ENCODE measurements at places on chromosomes 1 and 21.

DNA sequence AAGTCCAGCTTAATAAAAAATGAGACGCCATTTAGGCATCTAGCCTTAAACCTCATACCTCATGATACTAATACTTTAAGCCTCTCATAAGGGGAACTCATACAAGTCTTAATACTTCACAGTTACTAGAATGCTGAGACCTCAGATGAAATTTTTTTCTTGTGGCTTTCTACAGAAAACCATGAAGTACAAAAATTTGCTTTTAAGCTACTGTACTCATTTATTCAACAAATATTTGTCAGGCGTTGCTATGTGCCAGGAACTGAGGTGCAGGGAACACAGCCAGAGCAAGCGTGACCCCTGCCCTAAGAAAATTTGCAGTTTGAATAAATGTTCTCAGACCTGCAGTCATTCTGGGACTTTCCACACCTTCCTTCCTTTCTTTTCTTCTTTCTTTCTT is 150.6 kb downstream of the MRPL39 start:
- peak; percentile 3 for DNase-seq

DNA sequence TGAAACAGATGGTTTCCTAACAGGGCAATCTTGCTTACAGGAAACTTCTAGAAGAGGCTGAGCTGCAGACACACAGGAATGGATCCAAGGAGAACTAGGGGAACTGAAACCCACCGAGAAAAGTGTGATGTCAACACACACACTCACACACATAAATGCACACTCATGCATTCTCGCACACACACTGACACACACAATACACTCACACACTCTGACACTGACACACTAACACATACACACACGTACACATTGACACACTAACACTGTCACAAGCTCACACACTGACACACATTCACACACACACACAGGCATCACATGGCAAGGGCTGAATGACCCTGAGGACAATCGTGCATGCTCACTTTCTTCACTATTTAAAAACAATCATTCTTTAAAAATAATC is 142.7 kb downstream of the NPHP4 start:
- no peak for DNase-seq

GRCh38 chr1:247165674-247166073 is 6.1 kb downstream of the ZNF124 start:
- DNase-seq, result no peak

GRCh38 chr1:167152192-167152876 is 58.5 kb downstream of the STYXL2 start:
- no peak for DNase-seq

GRCh38 chr21:29394051-29394450 is 95.3 kb downstream of the BACH1 start:
- DNase-seq, result no peak

DNA sequence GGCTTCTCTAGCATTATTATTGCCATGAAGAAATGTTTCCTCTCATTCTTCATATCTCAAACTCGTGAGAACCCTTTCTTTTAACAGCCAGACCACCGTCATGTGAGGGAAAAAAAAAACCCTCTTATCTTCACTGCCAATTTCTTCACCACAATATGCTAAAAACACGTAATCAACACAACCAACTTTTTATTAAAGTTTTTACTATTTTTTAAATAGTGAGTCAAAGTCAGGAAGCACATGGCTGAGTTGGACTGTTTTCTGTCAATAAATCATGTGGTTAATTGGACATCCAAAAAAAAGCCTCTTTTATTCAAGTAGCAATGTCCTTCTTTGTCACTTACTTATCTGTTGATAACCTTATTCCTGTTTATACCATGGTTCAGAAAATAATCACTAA is 55.9 kb upstream of the SAMD13 start:
- DNase-seq, result no peak

DNA sequence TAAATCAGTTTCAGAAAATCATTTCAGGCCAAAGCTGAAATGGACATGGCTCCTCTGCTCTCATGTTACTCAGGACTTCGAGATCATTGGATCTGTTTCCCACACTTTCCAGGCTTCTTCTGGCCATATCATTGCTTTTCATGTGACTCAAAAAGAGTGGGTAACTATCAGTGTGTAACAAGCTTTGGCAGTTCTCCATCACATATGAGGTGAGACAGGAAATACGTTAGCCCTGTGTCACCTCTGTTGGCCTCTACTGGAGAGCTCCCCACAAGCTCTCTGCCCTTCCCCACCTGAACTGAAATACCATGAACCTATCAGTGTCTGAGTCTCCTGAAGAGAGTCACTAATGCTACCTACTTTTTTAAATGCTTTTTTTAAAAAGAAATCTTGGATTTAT is 128.2 kb downstream of the LBR start:
- DNase-seq, result no peak

DNA sequence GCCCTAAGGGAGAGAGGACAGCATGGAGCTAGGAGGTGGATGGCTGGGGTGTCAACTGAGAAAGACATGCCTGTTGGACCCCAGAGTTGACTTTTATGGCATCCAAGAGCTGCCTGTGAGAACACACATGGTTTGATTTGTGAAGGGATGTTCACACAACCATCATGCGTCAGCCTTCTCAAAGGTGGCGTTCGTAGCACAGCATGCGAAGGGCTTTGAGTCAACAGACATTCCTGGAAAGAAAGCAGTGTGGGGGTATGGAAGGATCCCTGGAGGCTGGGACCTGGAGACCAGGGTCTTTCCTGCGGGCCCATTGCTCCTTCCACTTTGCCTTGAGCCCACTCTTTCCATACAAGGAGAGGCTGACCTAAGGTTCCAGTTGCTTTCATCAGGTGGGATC is 6.4 kb upstream of the WNT3A start:
- DNase-seq, result no peak

DNA sequence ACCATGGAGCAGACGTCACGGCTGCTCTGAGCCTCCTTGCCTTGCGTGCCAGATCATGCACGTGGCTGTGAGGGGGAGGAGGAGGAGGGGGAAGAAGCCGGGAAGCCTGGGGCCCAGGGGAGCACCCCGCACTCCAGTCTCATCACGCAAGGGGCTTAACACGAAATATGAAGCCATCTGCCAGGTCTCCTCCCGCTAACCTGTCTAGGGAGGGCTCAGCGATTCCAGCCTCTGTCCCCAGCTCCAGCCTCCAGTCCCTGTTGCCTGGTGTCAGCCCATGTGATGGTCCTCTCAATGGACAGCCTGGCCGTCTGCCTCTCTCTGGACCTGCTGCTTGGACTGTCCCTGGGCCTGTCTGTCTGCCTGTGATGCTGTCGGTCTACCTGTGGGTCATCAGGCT is 22.5 kb upstream of the C1QA start:
- DNase-seq, result no peak

DNA sequence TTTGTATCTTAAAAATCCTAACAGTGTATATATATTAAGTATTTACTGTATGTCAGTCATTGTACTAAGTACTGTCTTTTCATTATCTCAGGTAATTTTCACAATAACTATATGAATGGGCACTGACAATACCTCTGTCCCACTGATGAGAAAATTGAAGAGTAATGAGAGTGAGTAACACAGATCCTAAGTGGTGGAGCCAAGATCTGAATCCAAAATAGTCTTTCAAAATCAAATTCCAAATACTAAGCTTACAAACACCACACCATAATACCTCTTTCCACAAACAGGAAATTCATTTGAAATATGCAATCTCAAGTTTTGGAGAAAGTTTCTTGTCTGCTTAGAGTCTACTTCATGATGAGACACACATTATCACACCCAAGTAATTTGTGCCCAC is 105.9 kb upstream of the EDEM3 start:
- no peak for DNase-seq

- DNase-seq, result no peak
These were observed 281.0 kb downstream of the PTPRC start for GRCh38 chr1:198919667-198920398.

DNA sequence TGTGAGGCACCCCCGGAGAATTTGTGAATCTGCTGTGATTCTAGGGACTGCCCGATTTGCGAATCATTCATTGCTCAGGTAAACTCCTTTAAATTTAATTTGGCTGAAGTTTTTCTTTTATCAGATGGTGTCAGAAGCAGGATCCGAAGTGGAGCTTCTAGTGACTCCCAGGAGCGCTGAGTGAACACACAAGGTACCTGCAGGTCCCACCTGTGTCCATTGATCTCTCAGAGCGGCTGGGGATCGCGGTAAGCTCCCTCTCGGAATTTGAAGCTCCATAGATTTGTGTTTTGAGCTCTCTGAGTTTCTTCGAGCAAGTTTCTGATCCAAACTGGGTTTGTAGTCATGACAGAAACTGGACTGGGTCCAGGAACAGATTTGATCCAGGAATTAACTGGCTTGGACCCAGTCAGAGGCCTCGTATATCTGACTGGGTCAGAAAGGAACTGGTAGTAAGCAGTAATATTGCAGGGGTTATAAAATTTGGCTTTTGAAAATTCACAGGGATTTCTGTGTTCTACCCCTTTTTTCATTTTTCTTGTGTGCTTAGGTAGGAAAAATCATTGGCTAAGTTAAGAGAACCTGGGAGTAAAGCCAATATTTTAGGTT is 56.2 kb upstream of the EDEM3 start:
- DNase-seq, result no peak

- DNase-seq, result no peak
These were observed 9.0 kb downstream of the FOXO6 start for GRCh38 chr1:41370225-41370624.

DNA sequence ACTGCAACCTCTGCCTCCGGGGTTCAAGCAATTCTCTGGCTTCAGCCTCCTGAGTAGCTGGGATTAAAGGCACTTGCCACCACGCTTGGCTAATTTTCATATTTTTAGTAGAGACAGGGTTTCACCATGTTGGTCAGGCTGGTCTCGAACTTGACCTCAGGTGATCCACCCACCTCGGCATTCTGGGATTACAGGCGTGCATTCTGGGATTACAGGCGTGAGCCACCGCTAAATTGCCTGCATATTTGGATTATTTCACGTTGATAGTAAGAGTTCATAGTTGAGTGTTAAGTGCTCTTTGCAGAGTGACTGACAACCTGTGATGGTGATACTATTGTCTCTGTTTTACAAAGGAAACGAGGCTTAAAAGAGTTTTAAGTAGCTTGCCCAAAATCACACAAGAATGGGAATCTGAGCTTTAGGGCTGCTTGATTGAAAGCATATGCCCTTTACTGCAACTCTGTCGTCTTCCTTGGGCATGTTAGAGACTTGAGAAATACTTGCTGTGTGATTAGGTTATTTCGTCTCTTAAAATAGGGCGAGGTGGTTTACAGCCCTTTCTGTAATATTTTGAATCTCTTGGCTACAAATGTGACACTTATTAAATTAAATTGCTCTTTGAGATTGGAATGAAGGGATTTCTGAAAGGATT is 12.4 kb downstream of the CDC42 start:
- no peak for DNase-seq

DNA sequence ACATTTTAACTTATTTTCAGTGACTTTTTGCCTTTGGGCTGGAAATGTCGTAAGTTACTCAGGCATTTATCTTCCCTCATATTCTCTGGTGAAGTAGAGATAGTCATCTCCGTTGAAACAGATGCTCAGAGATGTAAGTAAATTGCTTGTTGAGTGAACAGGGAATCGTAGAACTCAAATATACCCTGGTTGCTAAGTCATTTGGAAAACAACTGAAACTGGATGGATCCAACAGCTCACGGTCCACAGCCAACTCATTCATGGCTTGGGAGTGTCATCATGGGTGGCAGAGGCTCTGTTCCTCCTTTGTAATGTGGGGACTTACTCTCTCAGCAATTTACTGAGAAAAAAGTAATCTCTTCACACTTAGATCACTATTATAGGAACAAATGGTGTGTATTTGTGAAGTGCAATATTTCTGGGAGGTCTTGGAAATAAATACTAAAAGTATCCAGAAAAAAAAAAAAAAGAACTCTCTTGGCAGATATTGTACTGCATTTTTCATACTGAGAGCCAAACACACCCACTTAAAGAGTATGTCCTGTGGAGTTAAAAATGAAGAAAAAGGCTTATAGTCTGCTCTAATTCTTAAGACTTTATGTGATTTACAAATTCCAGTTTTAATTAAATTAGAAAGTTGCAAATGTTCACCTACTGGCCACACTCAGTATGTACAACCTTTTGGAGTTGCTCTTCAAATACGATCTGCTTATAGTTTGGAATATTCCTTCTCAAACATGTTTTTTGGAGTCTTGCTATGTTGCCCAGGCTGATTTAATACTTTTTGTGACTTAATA is 107.4 kb downstream of the LEPR start:
- DNase-seq, result no peak

- DNase-seq, result no peak
These were observed 75.6 kb downstream of the TAS1R2 start for GRCh38 chr1:18783705-18784481.

- no peak for DNase-seq
These were observed 16.9 kb downstream of the ATG4C start for GRCh38 chr1:62800825-62801306.
